ENCODE measurements at places on chromosomes 1 and 21.
A peak's percentile ranks its signal among the peaks of the same experiment; 100 is the strongest.

- DNase-seq = no peak
These were observed 270.2 kb downstream of the PTPRC start for GRCh38 chr1:198908995-198909394.

- peak; percentile 59 for DNase-seq
These were observed 3.6 kb upstream of the PTGS2 start for GRCh38 chr1:186683652-186684410.

DNA sequence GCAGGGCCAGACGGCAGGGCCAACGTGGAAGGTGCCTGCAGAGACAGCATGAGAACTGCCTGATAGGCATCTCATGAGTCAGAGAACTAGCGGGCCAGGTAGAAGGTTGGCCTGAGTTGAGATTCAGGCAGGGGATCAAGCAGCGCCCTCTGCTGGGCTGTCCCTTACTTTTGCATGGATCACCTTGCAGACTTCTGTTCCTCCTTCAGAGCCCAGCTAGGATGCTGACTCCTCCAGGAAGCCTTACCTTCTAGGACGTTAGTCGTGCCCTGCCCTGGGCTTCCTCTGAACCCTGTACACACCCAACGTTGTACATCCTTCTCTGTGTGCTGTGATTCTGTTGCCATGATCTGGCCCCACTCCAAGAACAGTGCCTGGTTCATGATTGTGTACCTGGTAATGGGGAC lies 231.3 kb upstream of the VAMP3 start:
- peak; percentile 20 for DNase-seq

GRCh38 chr21:21101911-21102310 lies 103.7 kb downstream of the NCAM2 start:
- peak; percentile 48 for DNase-seq

DNA sequence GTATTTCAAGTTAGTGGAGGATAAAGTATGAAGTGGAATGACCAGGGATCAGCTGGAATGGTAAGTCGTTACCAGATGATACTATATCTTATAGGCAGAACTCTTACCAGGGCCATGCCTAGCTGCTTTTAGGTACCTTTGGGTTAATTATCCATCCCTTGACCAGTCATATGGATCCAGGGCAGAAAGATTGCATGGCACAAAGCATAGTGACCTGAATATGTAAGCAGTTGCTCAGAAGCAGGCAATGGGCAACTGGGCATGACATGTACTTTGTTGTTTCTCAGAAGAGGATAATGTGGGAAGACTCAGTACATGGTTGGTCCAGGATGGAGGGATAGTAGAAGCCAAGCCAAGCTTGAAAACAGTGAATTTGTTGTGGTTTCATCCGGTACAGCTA lies 87.2 kb downstream of the CLEC20A start:
- no peak for DNase-seq

- DNase-seq = peak; percentile 77
These were observed 34.4 kb downstream of the CAPZB start for GRCh38 chr1:19450811-19451515.

- no peak for DNase-seq
These were observed 18.1 kb downstream of the KHDRBS1 start for GRCh38 chr1:32031578-32032274.

DNA sequence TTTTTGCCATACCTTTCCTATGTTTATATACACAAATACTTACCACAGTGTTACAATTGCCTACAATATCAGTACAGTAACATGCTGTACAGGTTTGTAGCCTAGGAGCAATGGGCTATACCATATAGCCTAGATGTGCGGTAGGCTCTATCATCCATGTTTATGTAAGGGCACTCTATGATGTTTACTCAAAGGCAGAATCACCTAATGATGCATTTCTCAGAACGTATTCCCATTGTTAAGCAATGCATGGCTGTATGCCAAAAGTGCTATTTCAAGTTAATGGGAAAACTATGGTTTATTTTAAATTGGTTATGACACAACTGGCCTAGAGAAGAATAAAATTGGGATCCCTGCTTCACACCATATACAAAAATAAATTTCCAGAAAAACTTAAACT lies 36.9 kb upstream of the DISP1 start:
- DNase-seq = no peak

Data from suppressor macrophage treated with lipopolysaccharide for 4 hours (primary cell).